Sigmoid colon (tissue), 7 donors: ENCODE measurements at places on chromosomes 4 and X.

- H3K27me3 ChIP-seq, result no peaks in the 10 kb centered on the region
- H3K4me1 ChIP-seq, result no peaks in the 10 kb centered on the region
- DNase-seq, result no peak
- no peaks in the 10 kb centered on the region for H3K36me3 ChIP-seq
- no peak overlapping the region for H3K4me3 ChIP-seq
- H3K27ac ChIP-seq, result no peak overlapping the region
Observed at GRCh38 chrX:10597871-10598270, 22.5 kb downstream of the MID1 start.

- no peaks in the 10 kb centered on the region for H3K36me3 ChIP-seq
- H3K4me1 ChIP-seq, result no peaks in the 10 kb centered on the region
- no peak overlapping the region for H3K4me3 ChIP-seq
- H3K27ac ChIP-seq, result no peak overlapping the region
Observed at GRCh38 chrX:40448793-40449192, 132.0 kb upstream of the ATP6AP2 start.

- no peak for DNase-seq
- H3K4me3 ChIP-seq, result no peak overlapping the region
- H3K4me1 ChIP-seq, result no peaks in the 10 kb centered on the region
- H3K27me3 ChIP-seq, result no peaks in the 10 kb centered on the region
- no peak overlapping the region for H3K27ac ChIP-seq
- H3K36me3 ChIP-seq, result no peaks in the 10 kb centered on the region
Observed at GRCh38 chrX:3370656-3371055, 24.2 kb upstream of the MXRA5 start.

DNA sequence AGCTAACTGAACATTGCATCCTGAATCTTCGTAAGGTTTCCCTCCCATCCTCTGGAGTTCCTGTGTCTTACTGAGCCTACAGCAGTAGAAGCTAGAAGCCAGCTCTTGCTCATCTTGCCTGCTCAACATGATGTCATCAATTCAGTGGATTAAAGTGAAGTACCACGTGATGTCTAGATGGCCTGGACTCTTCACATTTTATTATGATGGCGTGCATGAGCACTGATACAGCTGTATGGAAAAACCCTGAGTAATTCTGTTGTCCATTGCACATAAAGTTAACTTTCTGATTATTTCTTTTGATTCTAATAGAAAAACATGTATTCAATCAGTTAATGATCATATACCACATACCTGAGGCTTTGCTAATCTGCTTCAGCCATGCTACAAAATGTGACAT lies 2387.7 kb upstream of the TENM3 start:
- no peak overlapping the region for H3K4me3 ChIP-seq
- no peaks in the 10 kb centered on the region for H3K36me3 ChIP-seq
- H3K27me3 ChIP-seq, result no peaks in the 10 kb centered on the region
- no peak overlapping the region for H3K27ac ChIP-seq
- no peaks in the 10 kb centered on the region for H3K4me1 ChIP-seq

GRCh38 chr4:174252412-174252811 lies 31.1 kb downstream of the FBXO8 start:
- no peak overlapping the region for H3K4me3 ChIP-seq
- H3K27me3 ChIP-seq, result no peaks in the 10 kb centered on the region
- no peak for DNase-seq
- no peak overlapping the region for H3K27ac ChIP-seq
- no peaks in the 10 kb centered on the region for H3K36me3 ChIP-seq

GRCh38 chrX:3717742-3718420 lies 4.4 kb upstream of the PRKX start:
- no peak for DNase-seq
- no peaks in the 10 kb centered on the region for H3K36me3 ChIP-seq
- no peaks in the 10 kb centered on the region for H3K4me1 ChIP-seq

DNA sequence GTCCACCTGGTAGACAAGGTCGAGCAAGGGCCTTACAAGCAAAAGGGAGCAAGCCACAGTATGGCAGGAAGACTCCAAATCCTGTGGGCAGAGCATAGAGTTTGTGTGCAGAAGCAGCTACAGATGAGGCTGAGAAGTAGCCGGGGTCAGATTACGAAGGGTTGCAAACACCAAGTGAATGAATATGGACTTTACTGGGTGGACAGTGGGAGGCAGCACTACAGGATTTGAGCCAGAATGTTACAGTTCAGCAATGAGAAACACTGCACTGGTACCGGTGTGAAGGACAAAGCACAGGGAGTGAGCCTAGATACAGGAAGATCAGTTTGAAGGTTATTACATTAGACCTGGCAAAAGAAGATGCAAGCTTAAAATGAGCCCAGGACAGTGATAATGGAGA lies 46.1 kb upstream of the HOPX start:
- H3K4me3 ChIP-seq, result no peak overlapping the region
- H3K27ac ChIP-seq, result no peak overlapping the region
- H3K4me1 ChIP-seq, result peaks cover 21% of the 10 kb centered on the region
- no peak for DNase-seq
- no peaks in the 10 kb centered on the region for H3K36me3 ChIP-seq
- H3K27me3 ChIP-seq, result no peaks in the 10 kb centered on the region

GRCh38 chr4:138217567-138217966 lies 24.6 kb downstream of the SLC7A11 start:
- DNase-seq, result no peak
- H3K4me3 ChIP-seq, result no peak overlapping the region

GRCh38 chr4:6620296-6620695 lies 20.2 kb upstream of the MRFAP1 start:
- DNase-seq, result peak; percentile 61
- H3K4me1 ChIP-seq, result no peaks in the 10 kb centered on the region
- no peak overlapping the region for H3K4me3 ChIP-seq
- no peak overlapping the region for H3K27ac ChIP-seq
- H3K36me3 ChIP-seq, result peaks cover 16% of the 10 kb centered on the region
- H3K27me3 ChIP-seq, result no peaks in the 10 kb centered on the region

DNA sequence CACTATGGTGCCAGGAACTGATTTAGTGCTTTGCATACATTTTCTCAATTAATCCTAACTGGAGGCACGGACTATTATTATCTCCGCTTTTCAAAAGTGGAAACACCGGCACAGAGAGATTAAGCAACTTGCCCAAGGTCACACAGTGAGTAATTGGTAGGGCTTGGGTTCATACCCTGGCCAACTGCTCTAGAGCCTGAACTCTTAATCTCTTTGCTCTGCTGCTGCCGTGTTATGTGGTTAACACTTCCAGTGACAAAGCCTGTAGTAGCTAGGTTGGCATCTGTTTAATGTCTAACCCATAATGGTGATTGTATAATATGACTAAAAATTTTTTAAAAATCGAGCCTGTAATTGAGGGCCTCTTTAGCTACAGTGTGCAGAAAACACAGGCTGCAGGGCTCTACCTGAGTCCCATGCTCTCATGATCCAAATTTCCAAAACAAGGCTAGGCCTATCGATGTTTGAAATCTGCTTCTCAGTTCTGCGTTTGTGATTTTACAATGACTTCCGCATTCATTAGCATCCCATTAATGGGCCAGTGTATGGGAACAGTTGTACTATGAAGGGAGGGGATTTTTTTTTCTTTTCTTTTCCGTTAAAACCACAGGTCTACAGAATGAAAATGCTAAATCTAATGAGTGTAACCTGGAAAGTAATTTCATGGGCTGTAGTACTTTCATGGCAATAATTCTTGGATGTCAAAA lies 219.3 kb upstream of the JADE1 start:
- H3K36me3 ChIP-seq, result no peaks in the 10 kb centered on the region
- peaks cover 5% of the 10 kb centered on the region for H3K4me1 ChIP-seq
- no peak for DNase-seq
- H3K27ac ChIP-seq, result no peak overlapping the region
- H3K27me3 ChIP-seq, result no peaks in the 10 kb centered on the region

DNA sequence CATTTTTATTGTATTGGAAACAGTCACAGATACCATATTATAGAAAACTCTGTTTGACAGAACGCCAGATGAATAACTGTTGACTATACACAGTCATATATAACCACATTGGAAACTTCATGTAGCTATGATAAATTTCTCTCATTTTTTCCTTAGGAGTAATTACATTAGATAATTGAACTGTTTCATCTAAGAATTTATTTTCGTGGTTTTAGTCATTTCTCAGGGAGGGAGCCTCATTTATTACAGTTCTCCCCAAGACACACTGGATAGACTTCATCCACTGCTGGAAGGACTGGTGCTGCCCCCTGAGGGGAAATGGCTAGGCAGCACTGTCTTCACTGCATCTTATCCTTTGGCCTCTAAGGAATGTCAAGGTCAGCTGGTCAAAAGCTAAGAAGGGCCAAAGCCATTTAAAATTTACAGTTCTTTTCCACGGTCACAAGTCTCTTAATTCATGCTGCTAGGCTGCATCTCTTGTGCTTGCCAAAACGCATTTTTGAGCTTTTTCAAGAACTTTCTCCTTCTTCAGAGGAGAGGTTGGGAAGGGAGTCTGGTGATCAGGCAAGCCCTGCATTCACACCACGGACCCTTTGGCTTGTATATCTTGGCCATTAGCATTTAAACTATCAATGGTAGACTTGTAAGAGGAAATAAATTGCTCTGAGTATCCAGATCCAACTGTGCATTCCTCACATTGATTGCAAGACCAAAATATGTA lies 145.1 kb downstream of the CBR4 start:
- no peaks in the 10 kb centered on the region for H3K27me3 ChIP-seq
- no peaks in the 10 kb centered on the region for H3K36me3 ChIP-seq
- DNase-seq, result no peak
- H3K27ac ChIP-seq, result peak overlapping the region; percentile 43

GRCh38 chr4:149344436-149344835 lies 471.2 kb downstream of the IQCM start:
- no peaks in the 10 kb centered on the region for H3K36me3 ChIP-seq
- DNase-seq, result no peak
- no peak overlapping the region for H3K4me3 ChIP-seq
- no peaks in the 10 kb centered on the region for H3K4me1 ChIP-seq
- H3K27me3 ChIP-seq, result no peaks in the 10 kb centered on the region
- no peak overlapping the region for H3K27ac ChIP-seq

DNA sequence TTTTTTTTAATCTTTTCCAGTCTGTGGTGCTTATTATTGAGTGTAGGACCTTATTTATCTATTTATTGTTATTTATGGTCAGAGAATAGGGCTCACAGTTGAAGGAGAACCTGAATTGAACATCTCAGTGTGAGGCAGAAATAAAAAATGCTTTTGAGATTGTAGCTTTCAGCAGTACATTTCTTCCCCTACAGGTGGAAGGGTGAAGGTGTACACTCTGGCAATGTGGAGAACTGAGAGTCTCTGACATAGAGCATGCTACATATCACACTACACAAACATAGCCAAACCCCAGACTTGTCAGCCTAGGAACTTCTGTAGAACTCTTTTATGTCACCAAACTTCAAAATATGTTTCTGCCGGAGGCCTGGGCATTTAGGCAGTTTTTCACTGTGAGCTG lies 140.2 kb downstream of the STIM2 start:
- H3K4me3 ChIP-seq, result no peak overlapping the region
- H3K4me1 ChIP-seq, result peaks cover 27% of the 10 kb centered on the region
- no peak overlapping the region for H3K27ac ChIP-seq
- H3K27me3 ChIP-seq, result no peaks in the 10 kb centered on the region

DNA sequence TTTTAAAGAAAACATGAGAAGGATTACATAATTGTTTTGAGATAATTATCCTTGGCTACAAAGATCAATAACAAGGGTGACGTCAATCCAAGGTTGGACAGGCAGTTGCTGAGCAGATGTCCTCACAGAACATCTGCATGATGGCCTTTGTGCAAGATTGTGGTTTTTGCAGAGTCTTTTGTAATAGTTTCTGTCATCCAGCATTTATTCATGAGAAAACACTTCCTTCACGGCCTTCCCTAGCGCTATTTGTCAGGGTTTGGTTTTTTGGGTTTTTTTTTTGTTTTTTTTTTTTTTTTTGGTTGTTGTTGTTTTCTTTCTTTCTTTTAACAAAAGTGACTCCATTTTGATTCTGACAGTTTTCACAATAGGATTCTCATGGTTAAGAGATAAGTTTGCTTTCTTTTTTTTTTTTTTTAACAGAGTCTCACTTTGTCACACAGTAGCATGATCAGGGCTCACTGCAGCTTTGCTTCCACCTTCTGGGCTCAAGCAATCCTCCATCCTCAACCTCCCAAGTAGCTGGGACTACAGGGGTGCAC lies 31.5 kb upstream of the ELF2 start:
- peak; percentile 71 for DNase-seq
- no peaks in the 10 kb centered on the region for H3K4me1 ChIP-seq
- peak overlapping the region; percentile 10 for H3K27ac ChIP-seq

GRCh38 chrX:71606536-71607216 lies 11.6 kb downstream of the CXCR3 start:
- no peaks in the 10 kb centered on the region for H3K27me3 ChIP-seq
- H3K4me3 ChIP-seq, result no peak overlapping the region
- H3K4me1 ChIP-seq, result no peaks in the 10 kb centered on the region
- no peak overlapping the region for H3K27ac ChIP-seq
- DNase-seq, result no peak

DNA sequence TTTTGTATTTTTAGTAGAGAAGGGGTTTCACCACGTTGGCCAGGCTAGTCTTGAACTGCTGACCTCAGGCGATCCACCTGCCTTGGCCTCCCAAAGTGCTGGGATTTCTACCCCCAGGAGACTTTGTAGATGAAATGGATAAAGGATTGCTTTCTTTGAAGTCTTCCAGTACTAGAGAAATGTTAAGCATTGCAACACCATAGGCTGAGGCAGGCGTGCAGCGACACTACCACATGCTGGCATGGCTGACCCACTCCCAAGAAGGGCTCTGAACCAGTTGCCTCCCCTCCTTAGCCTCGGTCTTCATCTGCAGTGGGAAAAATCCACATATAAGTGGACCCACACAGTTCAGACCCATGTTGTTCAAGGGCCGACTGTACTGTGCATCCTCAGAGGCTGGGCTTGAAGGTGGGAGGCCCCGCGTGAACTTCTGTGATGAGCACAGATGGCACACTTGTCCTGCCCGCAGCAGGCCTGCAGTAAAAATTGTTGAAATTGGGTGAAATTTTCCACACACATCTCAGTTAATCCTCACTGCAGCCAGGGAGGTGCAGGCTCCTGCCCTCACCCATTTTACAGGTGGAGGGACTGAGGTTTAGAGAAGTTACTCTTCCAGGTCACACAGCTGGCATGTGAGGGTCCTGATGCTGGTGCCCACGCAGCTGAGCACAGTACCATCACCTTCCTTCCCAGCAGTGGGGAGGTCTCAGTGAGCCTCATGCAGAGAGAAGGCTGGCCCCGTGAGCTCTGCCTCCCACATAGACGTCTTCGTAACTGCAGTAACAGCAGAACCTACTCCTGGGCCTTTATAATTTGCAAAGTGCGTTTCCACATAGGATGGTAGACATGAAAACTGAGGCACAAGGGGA lies 35.5 kb downstream of the HTRA3 start:
- no peaks in the 10 kb centered on the region for H3K27me3 ChIP-seq
- H3K4me3 ChIP-seq, result no peak overlapping the region
- no peak overlapping the region for H3K27ac ChIP-seq
- peaks cover 28% of the 10 kb centered on the region for H3K4me1 ChIP-seq

GRCh38 chr4:150476776-150477175 lies 105.2 kb upstream of the MAB21L2 start:
- H3K27me3 ChIP-seq, result no peaks in the 10 kb centered on the region
- DNase-seq, result no peak
- no peak overlapping the region for H3K27ac ChIP-seq
- H3K36me3 ChIP-seq, result no peaks in the 10 kb centered on the region
- H3K4me3 ChIP-seq, result no peak overlapping the region
